ENCODE measurements at places on chromosomes 5 and 9.

DNA sequence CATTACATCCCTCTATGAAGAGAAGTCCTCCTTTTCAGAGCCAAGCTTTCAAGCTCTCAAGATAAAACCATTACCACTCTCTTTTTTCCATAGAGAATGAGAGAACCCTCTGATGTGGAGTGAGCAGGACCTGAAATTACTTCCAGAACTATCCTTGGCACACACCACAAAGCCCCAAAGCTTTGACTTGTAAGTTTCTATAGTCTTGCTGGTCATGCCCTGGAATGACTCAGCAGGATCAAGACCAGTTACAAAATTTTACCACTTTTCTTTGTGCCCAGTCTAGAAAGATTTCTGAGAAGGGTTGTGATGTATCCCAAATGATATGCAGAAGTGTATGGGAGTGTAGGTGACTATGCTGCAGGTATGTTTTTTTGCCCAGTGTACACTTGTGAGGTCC lies 760.6 kb downstream of the TLE1 start:
- no peak for DNase-seq

DNA sequence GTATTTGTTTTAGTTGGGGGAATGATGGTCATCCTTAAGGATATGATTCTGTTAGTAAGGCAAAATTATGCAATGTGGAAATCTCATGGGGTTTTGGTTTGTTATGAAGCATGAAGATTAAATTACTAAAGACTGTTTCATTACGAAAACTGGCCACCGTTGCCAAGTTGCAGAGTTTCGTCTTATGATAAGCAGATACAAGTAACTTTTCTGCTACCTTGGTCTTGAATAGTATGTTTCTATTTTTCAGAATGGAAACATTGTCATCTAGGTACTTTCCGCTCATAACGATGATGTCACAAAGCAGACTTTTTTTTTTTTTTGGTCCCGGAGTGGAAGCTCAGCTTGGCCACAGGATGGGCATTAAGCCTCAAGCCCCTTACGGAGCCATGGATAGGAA lies 4.2 kb downstream of the CCNI2 start:
- no peak for DNase-seq

DNA sequence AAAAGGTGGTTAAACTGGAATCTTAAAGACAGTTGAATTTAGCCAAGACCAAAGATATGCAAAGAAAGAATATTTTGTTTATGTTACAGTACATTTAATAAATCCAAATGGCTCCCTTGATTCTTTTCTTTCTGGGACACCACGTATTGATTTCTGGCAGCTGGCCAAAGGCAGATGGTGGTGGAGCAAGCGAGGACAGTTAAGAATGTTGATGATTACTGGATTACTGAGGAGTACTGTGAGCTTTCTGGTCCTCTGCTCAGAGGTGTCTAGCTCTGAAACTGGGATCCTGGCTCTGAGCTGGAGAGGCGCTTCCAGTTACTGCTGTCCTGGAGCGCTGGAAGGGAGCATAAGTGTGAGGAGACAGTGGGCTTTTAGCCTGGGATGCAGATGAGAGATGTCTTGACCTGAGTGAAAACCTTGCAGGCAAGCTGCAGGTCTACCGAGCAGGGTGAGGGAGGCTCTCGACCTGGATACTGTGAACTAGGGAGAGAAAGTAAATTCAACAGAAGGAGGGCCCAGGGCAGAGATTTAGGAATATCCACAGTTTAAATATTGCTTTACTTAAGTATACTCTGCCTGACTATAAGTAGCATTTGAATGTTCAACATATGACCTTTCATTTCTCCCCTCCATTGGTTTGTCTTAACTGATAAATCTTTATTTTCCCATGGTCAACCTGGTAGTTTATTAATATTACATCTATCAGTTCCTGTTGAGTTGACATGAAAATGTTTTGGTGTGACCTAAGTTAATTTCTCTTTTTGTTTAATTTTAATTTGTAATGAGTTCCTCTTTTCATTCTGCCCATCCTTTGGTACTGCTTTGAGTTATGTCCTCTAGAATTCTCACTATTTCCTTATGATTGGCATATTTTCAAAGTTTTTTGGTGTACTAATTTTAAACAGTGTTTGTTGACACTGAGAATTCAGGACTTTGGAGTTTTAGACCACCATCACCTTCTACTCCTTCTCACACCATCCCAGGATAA lies 3.7 kb downstream of the SYK start:
- DNase-seq: peak; percentile 74

GRCh38 chr9:134592018-134592818 lies 49.4 kb upstream of the COL5A1 start:
- DNase-seq: no peak

- no peak for DNase-seq
Observed at GRCh38 chr9:132740526-132741309, 70.5 kb downstream of the GTF3C4 start.

DNA sequence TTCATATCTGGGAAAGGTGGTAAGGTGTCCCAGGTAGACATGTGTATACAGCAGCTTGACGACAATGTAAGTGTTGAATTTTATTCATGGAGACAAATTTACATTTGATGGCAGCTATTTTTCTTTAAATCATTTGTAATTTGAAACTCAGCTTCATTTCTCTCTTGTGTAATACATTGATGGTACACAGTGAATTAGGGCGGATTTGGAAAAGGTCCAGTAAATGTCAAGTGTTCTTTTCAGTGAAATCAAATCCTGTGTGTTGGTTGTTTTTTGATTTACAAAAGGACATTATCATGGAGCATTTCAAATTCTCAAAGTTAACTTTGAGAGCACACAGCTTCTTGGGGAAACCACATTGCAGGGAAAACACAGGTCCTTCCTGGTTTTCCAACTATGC lies 30.0 kb upstream of the PCSK1 start:
- peak; percentile 54 for DNase-seq

DNA sequence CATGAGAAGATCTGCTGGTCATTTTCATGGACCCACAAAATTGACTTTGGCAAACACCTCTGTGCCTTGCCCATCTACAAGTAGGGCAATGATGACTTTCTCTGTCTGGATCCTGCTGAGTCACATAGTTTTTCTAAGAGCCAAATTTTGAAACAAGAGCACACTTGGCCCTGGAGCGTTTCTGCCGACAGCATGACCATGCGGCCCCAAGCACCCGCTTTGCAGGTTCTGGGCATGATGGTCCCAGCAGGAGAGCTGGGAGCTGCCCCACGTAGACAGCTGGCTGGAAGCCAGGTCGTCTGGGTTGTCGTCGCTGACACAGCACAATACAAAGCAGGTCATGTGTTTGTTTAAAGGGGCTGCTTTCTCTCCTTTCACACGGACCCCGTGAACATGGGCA lies 159.8 kb downstream of the SYK start:
- DNase-seq: no peak

DNA sequence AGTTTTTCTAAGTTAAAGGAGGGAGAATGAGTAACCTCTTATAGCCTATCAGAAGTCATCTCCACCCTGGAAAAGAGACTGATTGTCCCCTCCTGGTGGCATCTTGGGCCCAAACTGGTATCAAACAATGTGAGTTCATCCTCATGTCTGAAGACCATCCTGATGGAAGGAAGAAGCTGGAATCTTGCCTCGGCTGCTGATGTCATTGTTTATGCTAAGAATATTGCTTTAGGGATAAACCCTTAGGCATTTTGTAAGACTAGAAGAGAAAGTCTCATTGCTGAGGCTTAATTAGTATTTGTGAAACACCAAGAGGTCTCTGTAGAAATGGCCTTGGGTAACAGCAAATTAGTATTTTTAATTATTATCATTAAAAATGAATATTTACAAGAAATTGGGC lies 65.7 kb upstream of the KCNN2 start:
- DNase-seq: no peak

DNA sequence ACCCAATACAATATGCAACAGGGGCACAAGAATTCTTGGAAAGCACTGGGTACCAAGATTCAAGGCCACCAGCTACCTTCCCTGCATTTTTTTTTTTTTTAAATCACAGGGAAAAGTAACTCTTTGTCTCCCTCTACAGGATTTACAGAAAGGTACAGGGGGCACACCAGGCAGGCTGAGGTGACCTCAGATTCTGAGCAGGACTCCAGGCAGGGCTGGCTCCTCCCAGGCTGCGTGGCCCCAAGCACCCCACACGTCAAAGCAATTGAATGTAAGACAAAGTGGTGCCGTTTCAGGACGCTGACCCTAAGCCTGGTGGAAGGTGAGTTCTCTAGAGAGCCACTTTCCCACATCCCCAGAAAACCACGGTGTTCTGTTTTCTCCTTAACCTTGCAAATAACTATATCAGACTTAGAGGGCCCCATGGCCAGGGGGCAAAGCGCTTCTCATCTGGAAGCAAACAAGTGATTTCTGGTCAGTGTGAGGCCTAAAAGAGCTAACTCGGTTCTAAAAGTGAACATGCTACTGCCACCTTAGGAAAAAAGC lies 222.6 kb downstream of the ROR2 start:
- peak; percentile 63 for DNase-seq

DNA sequence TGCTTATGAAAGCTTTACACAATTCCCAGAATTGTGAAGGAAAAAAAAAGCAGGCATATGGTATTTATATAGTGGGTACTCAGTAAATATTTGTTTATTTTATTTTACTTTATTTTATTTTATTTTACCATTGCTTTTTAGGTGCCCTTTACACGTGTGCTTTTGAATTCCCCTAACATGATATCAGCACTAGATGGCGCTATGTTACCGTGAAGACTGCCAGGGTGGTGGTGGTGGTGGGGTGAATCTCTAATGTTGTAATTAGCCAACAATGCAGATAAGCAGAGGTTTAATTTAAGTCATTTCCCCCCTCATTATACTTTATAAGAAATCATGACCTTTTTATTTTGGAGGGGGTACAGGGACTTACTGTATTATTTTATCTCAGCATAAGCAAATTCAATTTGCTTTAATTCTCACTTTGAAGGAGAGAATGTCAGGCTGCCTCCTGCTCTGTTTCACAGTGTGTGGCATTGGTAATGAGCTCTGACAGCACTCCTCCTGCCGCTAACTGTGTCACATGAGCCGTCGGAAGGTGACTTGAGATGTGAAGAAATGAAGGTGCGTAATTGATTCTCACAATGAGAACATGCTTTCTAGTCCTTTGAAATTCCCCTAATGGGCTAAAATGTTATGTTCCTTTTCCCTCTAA lies 165.6 kb downstream of the YTHDC2 start:
- no peak for DNase-seq

- no peak for DNase-seq
Observed at GRCh38 chr9:28232686-28233085, 659.4 kb upstream of the C9orf72 start.

DNA sequence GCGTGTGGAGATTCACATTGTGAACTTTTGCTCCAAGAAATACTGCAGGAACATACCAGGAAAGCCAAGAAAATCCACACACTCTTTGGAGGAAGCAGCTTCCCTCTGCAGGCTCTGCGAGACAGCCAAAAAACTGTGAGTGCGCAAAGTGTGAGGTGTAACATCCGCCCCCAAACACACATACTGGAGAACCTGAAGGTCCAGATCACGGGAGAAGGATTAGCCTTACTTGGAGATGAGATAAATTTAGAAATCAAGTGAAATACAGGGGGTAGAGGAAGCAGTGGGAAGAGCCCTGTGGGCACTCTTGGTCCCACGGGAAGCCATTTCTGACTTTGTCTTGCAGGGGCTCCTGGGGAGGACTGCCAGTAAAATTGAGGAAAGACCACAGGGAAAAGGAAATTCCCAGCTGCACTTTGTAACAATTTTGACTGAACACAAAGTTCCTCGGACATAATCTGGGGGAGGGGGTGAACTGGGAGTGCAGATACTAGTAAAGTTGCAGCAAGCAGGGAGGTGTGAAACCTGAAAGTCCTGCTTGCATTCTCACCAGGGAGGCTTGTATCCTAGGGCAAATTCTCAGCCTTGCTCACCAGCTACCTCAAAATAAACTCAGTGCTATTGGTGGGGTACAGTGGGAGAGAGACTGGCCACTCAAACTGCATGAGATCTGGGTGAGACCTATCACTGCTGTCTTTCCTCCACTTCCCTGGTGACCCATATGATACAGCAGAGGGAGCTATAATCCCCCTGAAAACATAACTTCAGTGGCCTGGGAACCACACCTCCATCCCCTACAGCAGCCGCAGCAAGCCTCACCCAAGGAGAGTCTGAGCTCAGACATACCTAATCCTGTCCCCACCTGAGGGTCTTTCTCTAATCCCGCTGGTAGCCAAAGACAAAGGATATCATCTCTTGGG lies 109.1 kb downstream of the ALDH1A1 start:
- no peak for DNase-seq

- no peak for DNase-seq
Observed at GRCh38 chr9:114177423-114178064, 22.2 kb downstream of the COL27A1 start.

GRCh38 chr5:33530183-33531036 lies 89.6 kb downstream of the TARS1 start:
- no peak for DNase-seq

GRCh38 chr5:139660923-139661814 lies 13.0 kb downstream of the CXXC5 start:
- DNase-seq: no peak

DNA sequence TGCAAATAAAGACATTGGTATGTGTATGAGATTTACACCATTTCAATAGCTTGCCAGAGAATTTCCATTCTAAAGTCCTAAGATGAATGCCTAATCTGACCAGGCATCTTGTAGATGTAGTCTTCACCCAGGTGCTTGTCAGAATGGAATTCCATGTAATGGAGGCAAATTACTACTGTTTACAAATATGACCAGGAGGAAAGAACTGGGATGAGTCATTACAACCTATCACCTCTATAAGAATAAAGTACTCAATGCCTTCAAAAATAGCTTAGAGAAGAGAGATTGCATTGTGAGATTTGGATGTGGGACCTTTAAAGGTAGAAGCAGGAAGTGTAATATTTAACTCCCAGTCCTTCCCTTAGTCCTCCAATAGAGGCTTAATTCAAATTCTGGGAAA lies 507.0 kb upstream of the PTGER4 start:
- no peak for DNase-seq

GRCh38 chr5:52262844-52263243 lies 524.9 kb upstream of the ITGA1 start:
- DNase-seq: no peak

- DNase-seq: no peak
Observed at GRCh38 chr9:84838879-84839278, 169.3 kb downstream of the NTRK2 start.

DNA sequence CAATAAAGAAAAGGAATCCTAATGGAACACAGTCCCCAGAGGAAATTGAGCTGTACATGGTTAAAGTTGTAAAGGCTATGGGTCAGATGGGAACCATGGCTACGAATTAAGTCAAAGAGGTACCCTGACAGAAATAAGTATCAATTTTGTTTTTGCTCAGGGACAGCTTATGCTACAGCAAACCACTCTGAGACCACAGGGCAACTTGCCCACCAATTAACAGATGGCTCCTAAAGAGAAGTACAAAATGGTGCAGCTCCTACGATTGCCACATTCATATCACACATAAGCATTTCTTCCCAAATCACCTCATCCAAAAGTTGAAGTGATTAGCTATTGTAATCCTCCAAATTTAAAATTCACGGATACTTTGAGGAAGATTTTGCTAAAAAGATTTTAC lies 83.0 kb downstream of the ELAVL2 start:
- no peak for DNase-seq

- no peak for DNase-seq
Observed at GRCh38 chr5:1515921-1516571, 7.7 kb downstream of the LPCAT1 start.

- DNase-seq: no peak
Observed at GRCh38 chr9:133303266-133304157, 28.5 kb upstream of the ABO start.
